ENCODE measurements at places on chromosomes 16 and 17.

DNA sequence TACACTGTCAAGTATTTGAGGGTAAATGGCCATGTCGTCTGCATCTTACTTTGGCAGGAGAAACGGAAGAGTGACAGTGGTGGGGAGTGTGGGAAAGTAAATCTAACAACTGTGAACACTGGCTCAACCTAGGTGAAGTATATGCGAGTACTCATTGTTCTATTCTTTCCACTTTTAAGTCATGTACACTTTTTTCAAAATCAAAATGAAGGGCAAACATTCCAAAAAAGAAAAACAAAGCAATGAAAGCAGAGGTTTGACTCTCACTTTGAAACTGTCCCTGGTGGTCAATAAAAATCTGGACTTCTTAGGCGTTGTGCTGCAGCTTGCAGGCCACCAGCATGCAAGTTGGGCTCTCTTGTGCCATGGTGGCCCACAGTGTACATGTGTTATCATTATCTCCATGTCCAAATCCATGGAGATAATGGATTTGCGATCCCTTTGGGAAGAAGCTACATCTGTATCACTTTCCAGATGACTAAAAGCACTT lies 32.7 kb downstream of the STAT5B start:
- DNase-seq = no peak

GRCh38 chr16:82655720-82656490 lies 29.1 kb downstream of the CDH13 start:
- no peak for DNase-seq

DNA sequence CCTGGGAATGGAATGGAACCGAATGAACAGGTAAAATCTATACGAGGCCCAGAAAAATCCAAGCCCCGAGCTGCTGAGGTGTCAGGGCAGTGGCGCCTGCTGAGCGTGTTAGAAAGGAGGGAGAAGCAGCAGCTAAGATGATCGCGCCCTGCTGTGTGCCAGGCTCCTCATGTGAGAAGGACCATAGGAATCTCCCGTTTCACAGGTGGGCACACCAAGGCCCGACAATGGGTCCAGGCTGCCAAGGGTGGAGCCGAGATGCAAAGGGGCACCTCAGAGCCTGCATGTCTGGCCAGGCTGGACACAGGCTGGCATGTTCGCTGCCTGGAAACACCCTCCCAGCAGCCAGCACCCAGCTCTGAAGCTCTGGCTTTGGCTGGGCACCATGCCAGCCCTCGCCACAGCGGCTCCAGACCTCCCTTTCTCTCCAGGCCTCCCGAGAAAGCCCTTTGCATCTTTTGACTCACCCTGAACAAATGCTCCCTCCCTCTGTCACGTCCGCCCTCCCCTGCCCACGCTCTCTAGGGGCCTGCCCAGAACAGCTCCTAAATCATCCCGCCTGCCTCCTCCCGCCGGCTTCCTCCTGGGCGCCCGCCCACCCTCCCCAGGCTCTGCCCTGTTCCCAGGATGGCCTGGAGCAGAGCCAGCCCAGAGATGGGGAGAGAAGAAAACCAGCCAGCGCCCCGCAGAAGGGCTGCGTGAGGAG lies 217.8 kb upstream of the GSE1 start:
- DNase-seq = peak; percentile 68

DNA sequence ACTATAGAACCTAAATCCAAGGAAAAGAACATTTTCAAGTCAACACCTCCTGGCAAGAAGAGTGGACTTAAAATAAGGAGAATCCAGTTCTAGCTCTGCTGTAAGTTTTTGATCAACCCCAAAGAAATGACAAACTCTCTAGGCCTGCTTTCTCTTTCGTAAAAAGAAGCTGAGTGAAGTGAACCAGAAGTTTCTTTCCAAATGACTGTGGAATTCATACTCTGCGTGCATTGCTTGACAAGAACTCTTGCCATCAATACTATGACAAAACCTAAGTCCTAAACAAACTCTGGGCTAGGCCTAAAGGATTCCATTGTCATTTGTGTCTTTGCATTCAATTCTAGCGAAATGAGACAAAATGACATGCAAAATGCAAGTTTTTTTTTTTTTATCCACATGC lies 187.5 kb upstream of the SOX9 start:
- DNase-seq = no peak

DNA sequence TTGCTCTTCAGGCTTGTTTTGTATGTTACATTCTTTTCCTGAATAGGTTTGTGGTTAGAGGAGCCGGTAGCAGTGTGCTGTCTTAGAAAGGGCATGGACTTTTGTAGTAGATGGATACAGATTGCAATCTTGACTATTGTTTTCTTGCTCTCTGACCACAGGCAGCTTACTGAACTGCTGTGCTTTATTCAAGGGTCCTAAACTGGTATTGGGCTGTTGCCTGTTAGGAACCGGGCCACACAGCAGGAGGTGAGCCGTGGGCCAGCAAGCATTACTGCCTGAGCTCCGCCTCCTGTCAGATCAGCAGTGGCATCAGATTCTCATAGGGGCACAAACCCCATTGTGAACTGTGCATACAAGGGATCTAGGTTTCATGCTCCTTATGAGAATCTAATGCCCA lies 373.9 kb downstream of the CPPED1 start:
- DNase-seq = no peak

DNA sequence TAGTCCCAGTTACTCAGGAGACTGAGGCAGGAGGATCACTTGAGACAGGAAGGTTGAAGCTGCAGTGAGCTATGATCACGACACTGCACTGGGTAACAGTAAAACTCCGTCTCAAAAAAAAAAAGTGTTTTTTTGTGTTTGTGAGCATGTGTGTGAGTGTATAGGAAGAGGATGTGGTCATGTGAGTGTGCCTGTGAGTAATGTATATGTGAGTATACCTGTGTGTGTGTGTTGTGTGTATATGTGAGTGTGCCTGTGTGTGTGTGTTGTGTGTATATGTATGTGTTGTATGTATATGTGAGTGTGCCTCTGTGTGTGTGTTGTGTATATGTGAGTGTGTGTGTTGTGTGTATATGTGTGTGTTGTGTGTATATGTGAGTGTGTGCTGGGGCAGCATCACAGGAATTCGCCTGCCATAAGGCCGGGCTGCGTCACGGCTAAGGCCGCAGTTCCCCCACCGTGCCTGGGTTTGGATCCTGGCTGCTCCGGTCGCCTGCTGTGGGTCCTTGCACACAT lies 21.4 kb upstream of the NPTX1 start:
- no peak for DNase-seq

GRCh38 chr17:66970140-66970539 lies 5.6 kb downstream of the CACNG4 start:
- no peak for DNase-seq

DNA sequence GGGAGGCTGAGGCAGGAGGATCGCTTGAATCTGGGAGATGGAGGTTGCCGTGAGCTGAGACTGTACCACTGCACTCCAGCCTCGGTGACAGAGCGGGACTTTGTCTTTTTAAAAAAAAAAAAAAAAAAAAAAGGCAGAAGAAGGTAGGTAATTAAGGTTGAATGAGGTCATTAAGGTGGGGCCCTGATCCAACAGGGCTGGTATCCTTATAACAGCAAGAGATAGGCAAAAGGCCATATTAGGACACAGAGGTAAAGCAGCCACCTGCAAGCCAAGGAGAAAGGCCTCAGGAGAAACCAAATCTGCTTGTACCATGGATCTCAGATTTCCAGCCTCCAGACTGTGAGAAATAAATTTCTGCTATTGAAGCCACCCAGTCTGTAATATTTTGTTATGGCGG lies 60.3 kb downstream of the SPAG9 start:
- no peak for DNase-seq

DNA sequence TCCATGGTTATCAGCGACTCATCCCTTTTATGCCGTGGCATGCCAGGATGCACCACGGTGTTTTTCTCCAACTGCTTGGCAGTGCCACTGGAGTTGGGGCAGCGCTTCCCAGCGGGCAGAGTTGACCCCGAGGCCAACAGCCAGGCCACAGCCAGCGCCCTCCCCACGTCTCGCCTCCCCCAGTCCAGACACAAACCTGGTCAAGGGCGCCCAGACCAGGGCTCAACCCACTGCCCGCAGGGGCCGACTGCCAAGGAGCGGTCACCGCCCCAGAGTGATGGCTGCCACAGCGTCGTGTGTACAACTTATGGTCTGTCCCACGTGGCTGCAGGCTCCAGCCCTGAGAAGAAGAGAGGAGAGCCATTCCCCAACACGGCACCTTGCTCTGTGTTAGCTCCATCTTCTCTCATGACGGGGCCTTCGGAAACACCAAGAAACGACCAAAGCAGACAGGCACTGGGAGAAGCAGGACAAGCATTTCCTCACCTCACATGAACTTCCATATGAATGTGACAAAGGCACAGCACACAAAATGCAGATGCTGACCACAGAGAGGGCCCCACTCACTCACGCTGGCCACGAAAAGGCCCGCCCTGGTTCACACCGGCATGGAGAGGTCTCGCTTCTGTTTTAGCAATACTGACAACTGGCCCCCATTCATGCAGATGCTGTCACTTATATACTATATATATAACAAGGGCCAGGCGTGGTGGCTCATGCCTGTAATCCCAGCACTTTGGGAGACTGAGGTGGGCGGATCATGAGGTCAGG lies 27.0 kb downstream of the AXIN1 start:
- no peak for DNase-seq

GRCh38 chr17:19457046-19457445 lies 46.0 kb downstream of the RNF112 start:
- no peak for DNase-seq

- DNase-seq = no peak
Measured at GRCh38 chr17:35745246-35745645, 7.8 kb downstream of the GAS2L2 start.

DNA sequence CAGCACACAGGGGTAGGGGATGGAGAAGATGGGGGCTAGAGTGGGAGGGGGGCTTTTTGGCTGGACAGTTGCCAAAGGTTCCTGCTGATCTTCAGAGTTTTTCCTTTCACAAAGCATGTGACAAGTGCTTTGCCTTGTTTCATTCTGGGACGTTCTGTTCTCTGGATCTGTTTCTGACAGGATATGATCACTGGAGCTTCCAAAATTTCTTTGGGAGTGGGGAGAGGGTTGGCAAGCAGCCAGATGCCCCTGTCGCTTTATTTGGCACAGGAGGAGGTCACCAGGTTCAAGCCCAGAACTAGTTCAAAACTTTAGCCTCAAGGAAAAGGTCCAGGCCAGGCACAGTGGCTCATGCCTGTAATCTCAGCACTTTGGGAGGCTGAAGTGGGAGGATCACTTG lies 68.5 kb upstream of the TBX2 start:
- no peak for DNase-seq

Measured in GM10248 (cell line).